ENCODE measurements at places on chromosomes 2 and 18.

DNA sequence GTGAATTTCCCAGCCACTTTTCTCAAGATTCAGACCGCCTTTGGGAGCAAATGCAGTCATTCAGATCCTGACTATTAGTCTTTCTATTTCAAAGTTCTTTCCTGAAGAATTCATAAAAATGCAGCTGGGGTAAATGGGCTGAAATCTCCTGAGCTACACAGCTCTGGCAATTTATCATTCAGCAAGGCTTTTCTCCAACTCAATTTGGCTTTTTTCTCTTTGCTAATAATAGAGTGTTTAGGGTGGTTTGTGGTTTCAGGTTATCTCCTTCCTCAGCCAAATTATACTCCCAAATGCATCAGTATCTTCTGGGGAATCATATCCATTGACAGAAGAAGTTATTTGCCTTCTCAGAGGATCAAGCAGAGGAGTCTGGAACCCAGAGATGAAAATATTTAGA lies 282.4 kb upstream of the SLC14A2 start:
- DNase-seq, result no peak

DNA sequence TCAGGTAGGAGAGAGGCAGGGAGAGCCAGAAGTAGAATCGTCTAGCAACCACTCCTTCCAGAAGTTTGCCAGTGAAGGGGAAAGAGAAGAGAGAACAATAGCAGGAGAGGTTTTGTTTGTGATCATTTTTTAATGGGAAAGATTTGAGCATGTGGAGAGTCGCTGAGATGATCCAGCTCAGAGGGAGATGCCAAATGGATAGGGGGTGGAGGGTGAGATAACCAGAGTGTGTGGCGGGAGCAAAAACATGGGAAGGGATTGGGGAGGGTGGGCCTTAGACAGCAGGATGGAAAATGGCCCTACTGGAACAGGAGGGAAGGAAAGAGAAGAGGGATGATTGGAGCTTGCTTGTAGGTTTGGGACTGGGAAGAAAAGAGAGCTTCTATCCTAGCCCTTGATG lies 269.8 kb downstream of the GLI2 start:
- DNase-seq, result no peak

GRCh38 chr2:128360711-128361110 lies 42.0 kb upstream of the HS6ST1 start:
- no peak for DNase-seq

DNA sequence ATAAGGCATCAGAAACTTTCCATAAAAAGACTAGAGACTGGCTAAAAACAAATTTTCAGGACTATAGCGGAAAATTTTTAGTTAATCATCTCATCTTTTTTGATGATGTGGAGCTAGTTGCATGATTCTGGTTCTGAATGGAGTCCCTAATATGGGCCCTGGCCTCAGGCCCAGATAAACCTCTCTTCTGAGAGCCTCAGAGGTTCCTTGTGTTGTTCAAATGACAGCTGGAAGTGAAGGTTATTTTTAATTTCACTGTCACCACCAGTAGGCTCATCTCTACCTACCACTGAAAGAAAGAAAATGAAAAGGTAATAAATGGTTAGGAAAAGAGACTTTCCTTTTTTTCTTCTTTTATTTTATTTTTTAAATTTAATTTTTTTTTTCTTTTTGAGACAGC lies 75.9 kb downstream of the EVA1A start:
- DNase-seq, result no peak

DNA sequence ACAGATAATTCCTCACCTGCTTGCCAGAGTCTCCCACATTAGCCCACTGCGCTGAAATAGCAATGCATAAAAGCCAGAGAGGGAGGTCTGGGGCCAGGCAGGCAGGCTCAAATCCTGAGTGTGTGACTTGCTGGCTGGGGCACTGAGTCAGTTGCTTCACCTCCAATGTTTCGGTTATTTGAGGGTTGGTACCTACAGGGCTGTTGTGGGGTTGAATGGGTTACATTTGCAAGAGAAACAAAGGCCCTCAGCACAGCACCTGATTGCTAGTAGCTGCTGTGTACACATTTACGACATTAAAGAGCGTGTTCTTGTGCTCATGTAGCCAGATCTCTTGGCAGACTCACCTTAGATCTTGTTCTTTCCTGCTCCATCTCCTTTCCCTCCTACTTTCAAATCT lies 34.1 kb upstream of the FAM110C start:
- no peak for DNase-seq

DNA sequence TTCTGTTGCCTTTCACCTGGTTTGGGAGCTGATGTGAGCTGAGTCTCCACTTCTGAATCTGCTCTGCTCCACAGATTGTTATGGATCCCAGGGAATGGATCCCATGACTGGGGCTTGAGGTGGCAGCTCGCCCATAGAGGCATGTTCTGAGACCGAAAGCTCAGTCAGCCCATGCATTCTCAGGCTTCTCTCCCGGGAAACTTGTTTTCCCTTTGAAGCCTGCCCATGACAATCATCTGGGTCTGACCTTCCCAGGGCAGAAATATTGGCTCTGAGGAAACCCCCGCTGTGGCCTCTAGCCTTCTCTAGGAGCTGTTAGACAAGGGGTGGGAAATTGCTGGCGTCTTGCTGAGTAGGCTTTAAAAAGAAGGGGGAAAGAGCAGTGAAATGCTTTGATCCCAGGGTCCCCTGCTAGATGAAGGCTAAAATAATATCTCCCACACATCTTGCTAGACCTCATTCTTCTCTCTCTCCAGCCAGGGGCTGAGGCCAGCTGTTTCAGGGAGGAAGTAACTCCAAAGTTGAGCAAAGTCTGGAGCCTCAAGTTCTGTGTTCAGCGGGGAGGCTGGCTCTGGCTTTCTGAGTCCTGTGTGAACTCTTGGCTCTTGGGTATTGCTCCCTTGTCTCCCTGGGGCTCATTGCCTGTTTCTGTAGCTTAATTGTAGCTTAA lies 2.0 kb downstream of the VAMP8 start:
- no peak for DNase-seq

DNA sequence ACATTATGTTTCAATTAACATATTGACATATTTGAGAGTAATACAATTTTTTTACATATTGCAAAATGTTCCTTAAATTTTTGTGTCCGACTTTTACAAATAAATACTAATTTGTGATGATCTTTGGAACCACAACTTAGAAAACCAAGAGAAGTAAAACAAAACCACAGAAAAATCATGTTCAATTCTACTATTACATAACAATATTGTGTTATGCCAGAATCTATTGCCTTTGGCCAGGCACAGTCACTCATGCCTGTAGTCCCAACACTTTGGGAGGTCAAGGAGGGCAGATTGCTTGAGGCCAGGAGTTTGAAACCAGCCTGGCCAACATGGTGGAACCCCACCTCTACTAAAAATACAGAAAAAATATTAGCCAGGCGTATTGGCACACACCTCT lies 92.8 kb upstream of the APCDD1 start:
- no peak for DNase-seq

GRCh38 chr2:3007135-3007534 lies 370.5 kb downstream of the EIPR1 start:
- no peak for DNase-seq

- peak; percentile 92 for DNase-seq
Measured at GRCh38 chr2:209472112-209472832, 48.4 kb downstream of the MAP2 start.

GRCh38 chr2:105714141-105714540 lies 30.6 kb upstream of the NCK2 start:
- no peak for DNase-seq

DNA sequence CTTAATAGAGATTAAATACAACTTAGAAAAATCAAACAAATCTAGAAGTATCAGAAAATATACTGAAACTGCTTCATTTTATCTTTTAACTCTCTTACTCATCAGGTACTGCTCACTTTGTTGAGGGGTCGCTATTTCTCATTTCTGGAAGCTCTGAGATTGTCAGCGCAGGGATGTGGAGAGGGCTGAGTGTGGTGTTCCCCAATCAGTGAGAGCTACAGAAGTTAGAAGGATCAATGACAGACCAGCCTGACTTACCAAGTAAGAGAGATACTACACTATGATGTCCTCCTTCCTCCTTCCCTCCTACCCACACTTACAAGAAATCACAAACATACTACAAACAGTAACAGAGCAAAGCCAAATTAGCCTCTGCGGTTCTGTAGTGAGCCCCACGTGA lies 8.1 kb downstream of the GCFC2 start:
- DNase-seq, result no peak

DNA sequence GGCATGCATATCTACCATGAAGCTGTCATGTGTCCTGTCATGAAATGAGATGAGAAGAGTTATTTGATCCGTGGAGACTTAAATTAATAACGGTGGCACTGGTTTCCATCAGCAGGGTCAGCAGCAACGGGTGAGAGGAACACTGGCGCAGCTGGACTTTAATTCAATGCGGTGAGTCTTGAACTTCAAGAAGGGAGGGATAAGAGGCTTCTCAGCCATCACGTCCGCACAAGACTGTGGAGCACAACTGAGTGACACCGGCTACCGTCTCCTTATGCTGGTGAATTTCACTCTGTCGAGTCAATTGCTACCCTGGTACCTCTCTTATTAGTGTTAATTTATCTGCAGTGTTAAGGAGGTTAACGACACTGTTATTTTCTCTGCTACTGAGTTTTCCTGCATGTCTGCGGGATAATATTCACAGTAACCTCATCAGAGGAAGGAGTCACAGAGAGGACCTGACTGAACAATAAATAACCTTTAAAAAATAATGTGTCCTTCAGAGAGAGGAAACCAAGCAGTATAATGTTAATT lies 236.8 kb downstream of the EPHA4 start:
- no peak for DNase-seq

DNA sequence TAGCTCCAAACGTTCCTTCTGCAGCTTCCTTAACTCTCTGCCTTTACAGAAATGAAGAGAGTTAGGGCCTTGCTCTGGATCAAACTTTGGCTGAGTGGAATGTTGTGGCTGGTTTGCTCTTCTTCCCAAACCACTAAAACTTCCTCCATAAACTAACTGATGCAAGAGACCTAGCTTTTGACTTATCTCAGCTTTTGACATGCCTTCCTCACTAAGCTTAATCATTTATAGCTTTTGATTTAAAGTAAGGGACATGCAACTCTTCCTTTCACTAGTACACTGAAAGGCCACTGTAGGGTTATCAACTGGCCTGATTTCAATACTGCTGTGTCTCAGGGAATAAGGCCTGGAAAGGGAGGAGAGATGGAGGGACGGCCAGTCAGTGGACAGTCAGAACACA lies 8.3 kb downstream of the PXDN start:
- no peak for DNase-seq

- DNase-seq, result no peak
Measured at GRCh38 chr2:38598200-38598990, 4.3 kb downstream of the HNRNPLL start.

DNA sequence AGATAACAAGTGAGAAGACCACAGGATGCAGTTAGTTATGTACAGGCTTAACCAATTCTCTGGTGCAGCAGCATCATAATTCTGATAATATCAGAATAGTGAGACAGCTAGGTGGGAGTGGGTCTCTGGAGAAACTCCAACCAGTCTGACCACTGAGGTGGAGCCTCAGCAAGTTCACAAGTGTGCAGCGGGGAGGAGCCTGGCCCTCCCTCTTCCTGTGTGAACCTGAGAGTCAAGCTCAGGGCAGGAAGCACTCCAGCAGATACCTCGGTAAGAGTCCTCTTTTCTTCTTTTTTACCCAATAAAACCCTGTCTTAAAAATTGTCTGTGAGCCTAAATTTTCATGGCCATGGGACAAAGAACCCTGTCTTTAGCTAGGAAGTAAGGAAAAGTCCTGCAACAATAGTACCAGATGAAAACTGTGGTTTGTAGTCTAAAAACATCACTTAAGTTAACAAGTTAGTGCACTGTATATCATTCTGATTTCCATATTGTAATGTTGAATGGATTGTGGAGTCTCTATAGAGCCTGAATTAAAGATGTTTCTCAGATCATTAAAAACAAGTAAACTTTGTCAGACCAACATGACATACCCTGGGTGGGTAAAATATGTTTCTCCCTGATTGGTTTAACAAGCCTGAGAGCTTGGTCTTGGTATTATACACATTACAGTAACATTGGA lies 370.8 kb downstream of the TMEM182 start:
- no peak for DNase-seq

GRCh38 chr2:85992611-85993010 lies 103.8 kb upstream of the ST3GAL5 start:
- no peak for DNase-seq

GRCh38 chr2:115480741-115481140 lies 1038.3 kb downstream of the DPP10 start:
- DNase-seq, result no peak

- DNase-seq, result no peak
Measured at GRCh38 chr18:5868218-5868854, 27.0 kb downstream of the TMEM200C start.

DNA sequence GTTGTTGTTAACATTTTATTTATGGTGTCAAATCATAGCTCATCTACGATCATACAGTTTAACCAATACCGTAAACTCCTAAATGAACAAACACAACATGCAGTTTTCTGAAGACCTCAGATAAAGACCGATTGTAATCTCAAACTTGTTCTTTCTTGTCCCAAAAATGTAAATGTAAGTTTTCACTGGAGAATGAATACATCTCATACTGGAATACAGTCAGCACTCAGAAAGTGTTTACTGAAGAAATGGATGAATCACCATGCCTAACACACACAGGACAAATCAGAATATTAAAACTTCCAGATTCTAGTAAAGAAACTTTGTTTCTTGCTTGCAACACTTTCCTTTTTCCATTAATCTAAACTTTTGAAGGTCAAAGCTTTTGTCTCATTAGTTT lies 380.5 kb downstream of the DLGAP1 start:
- no peak for DNase-seq

GRCh38 chr2:212494418-212495020 lies 44.1 kb downstream of the ERBB4 start:
- DNase-seq, result peak; percentile 67

GRCh38 chr2:238128534-238129001 lies 9.9 kb upstream of the KLHL30 start:
- no peak for DNase-seq

- DNase-seq, result no peak
Measured at GRCh38 chr2:102016399-102016955, 24.7 kb downstream of the IL1R2 start.

- DNase-seq, result no peak
Measured at GRCh38 chr2:66125951-66126350, 309.0 kb upstream of the MEIS1 start.

DNA sequence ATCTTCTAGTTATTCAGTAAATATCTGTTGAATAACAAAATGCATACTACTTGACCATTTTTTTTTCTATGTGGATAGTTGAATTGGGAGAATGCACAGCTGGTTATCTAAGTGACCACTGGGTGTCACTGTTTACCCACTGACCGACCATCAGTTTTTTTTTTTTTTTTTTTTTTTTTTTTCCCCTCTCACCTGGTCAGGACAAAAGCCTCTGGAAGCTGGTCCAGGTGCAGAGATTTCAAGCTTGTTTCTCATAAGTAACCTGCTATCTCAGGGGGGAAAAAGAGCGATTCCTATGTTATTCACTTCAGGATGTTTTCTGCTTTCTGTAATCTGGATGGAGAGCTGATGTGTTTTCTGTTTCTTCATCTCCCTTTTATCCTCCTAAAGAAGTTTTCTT lies 256.0 kb downstream of the DCDC2C start:
- no peak for DNase-seq

GRCh38 chr2:240960309-240960970 lies 38.0 kb upstream of the SNED1 start:
- no peak for DNase-seq

- DNase-seq, result no peak
Measured at GRCh38 chr2:157291018-157291417, 33.5 kb downstream of the GALNT5 start.
